ENCODE measurements at places on chromosomes 12 and 14. TPM values are rescaled to one million over a fixed set of nuclear protein-coding genes. Genes with fewer than 3 reads are reported as not detected.

The DDX23 gene
- 43.2 TPM for polyA plus RNA-seq

The PELI2 gene
- 1.1 TPM for polyA plus RNA-seq

The RDH16 gene
- polyA plus RNA-seq: 0.06 TPM

The HSP90AA1 gene
- 956 TPM for polyA plus RNA-seq

The LIN7A gene
- 7.5 TPM for polyA plus RNA-seq

- no peak for DNase-seq
Measured at GRCh38 chr14:61480704-61481285, 159.4 kb downstream of the PRKCH start.

DNA sequence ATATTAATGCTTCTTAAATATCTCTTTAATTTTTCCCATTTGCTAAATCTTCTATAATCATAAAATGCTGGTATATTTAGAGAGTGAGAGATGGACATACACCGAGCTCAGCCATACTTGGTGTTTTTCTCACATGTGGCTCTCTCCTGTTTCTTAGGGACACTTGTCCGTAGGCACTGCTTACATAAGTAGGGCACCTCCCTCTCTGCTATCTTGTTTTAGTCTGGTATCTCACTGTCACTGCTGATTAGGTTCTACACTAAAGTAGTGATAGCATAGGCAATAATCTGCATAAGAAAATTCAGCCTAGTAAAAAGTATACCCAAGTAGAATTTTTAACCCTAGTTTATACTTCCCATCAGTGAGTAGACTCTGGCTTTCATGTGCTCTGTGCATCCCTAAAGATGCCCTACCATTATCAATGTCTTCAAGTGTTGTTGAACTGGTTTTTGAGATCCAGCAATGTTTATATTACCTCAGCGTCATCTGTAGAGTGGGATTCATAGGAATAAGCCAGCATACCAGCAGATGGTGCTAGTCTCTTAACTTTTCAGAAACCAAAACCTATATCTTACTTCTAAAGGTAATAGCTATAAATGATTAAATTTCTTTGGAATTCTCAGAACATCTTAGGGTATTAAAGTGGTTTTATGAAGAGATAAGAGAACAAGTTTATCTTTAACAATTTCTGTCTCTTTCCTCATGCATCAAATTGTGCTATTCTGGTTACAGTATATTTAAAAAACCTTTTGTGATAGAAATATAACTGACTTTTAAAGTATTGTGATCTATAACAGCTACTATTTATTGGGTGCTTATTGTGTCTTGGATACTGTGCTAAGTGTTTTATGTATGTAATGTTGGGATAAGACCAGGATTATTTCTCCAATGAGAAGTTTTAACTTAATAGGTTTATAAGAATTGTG lies 32.9 kb downstream of the ARID2 start:
- DNase-seq: no peak

DNA sequence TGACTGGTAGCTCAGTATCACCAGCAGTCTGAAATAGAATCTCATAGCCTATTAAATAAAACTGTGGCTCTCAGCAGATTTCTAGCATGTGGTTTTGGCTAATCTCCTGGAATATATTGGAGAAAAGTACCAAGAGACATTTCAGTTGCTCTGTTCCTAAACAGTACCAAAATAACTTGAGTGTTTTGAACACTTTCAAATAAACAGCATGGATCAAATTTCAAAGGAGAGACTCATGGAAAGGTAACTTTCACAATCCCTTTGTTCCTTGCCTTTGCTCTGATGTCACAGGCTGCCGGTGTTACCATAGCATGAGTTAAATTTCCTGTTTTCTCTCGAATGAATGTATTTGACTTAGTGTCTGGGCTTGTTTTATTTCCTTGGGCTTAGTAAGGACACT lies 3.4 kb downstream of the ARG2 start:
- no peak for DNase-seq

DNA sequence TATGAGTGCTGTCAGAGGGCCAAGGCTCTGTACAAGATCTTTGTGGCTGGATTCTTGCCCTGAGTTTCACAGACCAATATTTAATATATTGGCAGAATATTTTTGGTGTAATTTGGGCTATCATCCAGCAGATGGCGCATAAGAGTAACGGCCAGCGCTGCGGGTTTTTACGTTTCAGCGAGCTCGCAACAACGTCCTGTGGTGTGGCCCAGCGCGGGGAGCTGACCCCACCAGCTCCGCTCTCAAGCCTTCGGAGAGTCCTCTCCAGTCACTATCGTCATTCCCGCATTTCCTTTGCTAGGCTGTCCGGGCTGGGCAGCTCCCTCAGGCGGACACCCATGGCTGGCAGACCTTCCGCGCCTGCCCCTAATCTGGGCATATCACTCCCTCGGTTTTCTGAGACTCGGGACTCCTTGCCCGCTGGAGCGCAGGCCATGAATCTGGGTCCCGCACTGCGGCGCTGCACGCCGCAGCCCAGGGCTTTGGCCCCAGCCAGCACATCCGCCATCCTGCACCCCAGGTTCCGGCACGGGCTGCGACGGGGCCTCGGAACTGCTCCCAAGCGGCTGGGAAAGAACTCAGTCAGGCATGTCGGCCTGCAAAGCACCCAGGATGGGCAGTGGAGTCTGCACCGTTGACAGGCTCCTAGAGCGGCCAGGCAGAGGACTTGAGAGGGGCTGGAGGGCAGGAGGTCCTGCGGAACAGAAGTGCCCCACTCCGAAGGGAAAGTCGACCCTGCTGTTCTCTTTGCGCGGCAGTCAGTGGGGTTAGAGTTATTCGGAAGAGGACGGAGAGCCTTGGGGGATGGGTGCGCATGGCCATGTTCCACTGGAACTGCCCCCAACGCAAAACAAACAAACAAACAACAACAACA lies 18.4 kb downstream of the OLR1 start:
- peak; percentile 66 for DNase-seq

- no peak for DNase-seq
Measured at GRCh38 chr14:89221109-89221810, 195.8 kb downstream of the FOXN3 start.

GRCh38 chr12:109545826-109546225 lies 27.5 kb downstream of the MMAB start:
- no peak for DNase-seq

- DNase-seq: no peak
Measured at GRCh38 chr14:69324341-69324931, 64.5 kb downstream of the GALNT16 start.

Data from heart left ventricle (tissue), 16 donors.